Activated CD8-positive, alpha-beta memory T cell treated with anti-CD3 and anti-CD28 coated beads, Interleukin-2, amount 50 U/mL, for 48 hours (primary cell): ENCODE measurements at places on chromosomes 7 and 10.

- no peak for DNase-seq
Observed at GRCh38 chr10:87585565-87586514, 73.8 kb upstream of the PAPSS2 start.

- no peak for DNase-seq
Observed at GRCh38 chr7:611281-611810, 91.7 kb upstream of the PDGFA start.

DNA sequence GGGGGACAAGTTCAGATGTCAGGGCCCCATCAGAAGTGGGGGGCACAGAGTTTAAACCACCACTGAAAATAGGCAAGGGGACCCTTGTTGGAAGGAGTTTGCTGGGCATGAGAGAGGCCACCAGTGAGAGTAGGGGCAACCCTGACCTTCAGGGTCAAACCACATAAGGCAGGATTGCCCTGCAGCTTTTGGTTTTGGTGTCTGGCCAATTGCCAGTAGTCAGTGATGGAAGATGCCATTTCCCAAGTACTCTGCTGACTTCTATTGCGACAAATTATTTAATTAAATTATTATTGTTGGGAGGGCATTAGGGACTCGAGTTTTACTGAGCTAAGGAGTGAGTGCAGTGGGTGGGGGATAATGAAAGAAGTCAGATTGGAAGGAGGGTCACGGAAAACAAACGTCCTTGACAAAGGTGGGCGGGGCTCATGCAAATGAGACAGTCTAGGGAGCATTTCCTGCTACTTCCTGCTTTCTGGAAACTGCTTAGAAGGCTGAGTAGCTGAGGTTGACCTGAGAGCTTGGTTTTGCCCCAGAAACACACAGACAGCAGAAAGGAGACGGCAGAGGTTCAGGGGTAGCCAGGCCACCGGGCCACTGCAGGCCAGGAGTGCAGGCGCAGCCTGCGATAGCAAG lies 74.2 kb upstream of the ANLN start:
- peak; percentile 43 for DNase-seq

GRCh38 chr7:22445140-22445743 lies 54.7 kb downstream of the STEAP1B start:
- DNase-seq: no peak

DNA sequence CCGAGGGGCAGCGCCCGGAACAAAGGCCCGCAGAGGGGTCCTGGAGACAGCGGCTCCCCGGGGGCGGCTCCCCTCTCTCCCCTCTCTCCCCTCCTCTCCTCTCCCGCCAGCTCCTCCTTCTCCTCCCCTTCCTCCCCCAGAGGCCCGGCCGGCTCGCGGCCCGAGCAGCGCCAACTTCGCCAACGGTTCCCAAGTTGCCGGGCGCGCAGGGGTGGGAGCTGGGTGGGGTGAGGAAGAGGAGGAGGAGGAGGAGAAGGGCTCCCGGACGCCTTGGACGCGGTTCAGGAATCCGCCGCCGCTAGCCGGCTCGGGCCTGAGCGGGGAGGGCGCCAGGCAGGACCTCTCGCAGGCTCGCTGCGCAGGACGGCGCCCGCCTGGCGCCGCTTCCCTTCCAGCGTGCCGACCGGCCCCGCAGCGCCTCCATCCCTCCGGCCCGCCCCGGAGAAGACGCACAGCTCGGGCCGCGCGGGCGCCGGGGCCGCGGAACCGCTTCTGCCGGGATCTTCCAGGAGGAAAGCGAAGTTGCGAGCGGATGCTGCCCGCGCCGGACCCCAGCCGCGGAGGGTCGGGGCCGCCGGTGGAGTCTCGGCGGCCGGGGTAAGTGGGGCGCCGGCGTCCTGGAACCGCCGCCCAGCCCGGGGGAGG lies at the start of gene CHST3:
CHST3 (plus strand) TSS at position 298 of the 645 bp plus-strand sequence. CDS start 41,448 bp downstream, outside the sequence.
- peak; percentile 68 for DNase-seq

GRCh38 chr10:119246862-119247549 lies 39.6 kb downstream of the GRK5 start:
- DNase-seq: no peak

DNA sequence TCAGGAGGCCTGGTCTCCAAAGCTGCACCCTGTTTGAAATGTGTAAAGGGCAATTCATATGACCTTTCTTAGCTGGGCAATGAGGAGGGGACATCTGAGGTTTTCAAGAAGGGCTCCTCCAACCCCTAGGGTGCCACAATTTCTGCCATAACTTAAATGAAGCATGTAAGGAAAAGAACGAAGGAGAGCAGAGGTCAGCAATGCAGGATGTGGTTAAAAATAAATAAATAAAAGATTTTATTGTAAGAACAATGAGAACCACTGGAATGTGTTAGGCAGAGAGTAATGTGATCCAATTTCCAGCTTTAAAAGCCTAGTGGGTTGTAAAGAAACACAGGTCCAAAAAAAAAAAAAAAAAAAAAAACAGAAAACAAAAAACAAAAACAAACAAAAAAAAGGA lies 673.1 kb downstream of the TNS3 start:
- DNase-seq: no peak

GRCh38 chr7:138396251-138397070 lies 63.6 kb upstream of the TRIM24 start:
- DNase-seq: no peak

DNA sequence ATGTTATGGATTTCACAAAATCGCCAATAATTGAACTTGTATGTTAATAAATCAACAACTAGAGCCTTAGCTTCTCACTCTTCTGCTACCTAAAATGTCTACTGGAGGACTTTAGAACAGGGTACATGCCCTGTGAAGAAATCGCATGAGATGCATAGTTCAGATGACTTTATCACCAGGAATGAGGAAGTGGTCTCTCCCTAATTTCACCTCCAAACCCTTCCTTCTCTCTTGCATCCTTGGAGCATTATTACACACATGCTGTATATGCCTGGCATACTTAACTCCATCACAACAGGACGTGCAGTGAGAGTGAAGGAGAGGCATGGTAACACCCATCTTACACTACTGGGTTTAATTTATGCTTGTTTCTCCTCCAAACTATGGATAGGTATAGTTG lies 27.8 kb downstream of the RHEB start:
- no peak for DNase-seq

DNA sequence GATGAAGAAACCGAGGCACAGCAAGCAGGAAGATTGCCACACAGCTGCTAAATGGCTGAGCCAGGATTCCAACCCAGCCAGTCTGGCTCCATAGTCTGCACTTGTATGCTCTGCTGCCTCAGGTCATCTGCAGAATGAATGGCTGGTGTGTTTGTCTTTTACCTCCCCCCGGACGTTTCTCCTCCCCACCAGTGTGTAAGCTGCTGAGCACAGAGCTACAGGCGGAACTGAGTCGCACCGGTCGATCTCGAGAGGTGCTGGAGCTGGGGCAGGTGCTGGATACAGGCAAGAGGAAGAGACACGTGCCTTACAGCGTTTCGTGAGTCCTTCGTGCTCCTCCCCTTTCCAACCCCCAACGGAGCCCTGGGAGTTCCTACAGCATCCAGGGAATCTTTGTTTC lies 2.6 kb downstream of the CNPY4 start:
- DNase-seq: no peak

GRCh38 chr10:112755446-112756234 lies 194.4 kb upstream of the TCF7L2 start:
- no peak for DNase-seq

GRCh38 chr10:94235461-94235860 lies 127.3 kb downstream of the NOC3L start:
- DNase-seq: no peak

DNA sequence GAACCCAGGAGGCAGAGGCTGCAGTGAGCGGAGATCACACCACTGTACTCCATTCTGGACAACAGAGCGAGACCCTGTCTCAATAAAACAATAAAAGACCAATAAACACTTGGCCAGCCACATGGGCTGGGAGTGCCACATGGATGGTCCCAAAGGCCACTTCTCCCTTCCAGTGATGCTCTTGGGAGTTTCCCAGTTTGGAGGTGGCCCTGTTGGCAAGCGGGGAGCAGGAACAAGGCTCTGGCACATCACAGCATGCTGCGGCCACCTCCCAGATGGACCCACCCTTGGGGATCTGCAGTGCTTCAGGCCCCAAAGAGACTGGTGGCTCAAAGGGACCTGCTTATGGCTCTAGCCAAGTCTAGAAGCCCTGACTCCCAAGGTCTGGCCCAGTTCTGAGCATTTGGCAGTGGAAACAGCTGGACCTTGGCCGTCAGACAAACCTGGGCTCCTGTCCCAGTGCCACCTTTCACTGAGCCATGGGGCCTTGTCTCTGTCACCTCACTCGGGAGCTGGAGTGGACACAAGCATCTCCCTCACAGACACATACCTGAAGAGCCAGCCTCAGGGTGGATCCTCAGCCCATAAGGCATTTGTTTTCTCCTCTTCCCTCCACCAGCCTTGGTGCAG lies 91.7 kb downstream of the COL13A1 start:
- no peak for DNase-seq

- DNase-seq: no peak
Observed at GRCh38 chr10:78937393-78937792, 131.4 kb upstream of the ZMIZ1 start.

DNA sequence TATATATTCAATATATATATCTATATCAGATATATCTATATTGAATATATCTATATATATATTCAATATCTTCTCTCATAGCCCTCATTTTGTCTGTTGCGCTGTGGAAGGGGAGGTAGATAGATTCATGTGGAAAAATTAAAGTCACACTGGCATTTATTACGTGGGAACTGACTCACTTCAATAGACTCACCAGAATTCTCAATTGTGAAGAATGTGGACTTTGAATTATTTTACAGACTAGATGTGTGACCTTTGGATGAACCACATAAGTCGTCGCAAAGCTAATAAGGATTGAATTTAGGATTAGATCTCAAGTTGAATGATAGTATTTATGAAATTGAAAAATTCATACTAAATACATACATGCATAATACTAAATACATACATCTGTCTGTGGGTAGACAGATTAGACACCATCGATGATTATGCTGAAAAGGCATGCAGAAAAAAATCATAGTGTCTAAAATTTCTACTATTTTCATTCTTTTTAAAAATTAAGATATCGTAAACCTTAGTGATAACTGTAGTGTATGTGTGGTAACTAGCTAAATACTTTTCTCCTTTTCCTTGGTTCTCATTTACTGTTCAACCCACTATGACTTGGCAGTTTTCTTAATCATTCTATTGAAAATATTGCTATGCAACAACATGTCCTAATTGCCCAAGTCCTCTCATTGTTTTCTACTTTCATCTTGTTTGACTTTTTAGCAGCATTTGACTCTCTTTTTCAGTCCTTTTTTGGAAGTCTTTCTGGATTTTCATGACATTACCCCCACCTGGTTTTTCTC lies 61.8 kb upstream of the A1CF start:
- DNase-seq: no peak

DNA sequence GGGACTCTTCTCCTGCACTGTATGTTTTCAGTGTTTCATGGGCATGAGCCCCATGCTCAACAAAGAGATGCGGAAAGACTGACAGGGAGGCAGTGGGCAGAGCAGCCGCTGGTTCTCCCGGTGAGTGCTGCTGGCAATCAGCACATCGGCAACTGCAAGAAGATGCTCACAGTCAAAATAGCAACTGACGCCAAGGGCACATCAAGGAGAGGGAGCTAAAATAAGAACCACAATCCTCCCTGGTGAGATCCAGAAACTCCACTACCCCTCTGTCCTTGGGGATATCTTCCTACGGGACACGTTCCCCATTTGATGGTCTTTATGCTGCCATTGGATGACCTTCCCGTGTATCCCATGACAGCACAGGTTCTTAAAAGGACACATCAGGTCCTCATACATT lies 28.9 kb upstream of the SVIL start:
- DNase-seq: no peak

GRCh38 chr7:45017253-45017652 lies 17.3 kb downstream of the CCM2 start:
- no peak for DNase-seq

DNA sequence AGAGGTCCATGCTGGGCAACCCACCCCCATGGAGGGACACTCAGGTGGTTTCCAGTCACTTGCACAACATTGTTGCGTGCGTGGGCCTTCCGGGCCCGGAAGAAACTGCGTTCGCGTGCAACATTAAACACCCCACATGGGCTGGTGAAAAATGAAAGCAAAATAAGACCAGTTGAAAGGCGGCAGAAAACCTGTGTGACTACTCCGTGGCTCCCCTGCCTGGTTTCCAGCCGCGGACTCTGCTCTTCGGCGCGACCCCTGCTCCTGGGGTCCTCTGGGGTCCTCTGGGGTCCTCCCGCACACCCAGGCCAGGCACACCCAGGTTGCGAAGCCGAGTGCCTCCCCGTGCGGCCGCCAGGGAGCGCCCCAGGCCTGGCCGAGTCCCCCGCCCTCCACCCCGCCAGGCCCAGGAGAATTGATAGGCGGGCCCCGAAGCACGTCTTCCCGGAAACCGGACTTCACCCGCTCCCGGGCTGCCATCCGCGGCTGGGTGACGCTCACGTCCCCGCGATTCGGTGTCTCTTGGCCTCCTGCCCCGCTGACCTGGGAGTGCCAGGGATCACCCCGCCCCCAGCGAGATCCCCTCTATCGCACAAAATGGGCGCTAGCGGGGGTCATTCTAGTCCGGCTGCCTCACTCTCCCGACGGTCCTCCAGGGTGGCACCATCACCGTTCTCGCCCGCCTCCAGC lies 1.9 kb upstream of the SH2D4B start:
- DNase-seq: peak; percentile 87

DNA sequence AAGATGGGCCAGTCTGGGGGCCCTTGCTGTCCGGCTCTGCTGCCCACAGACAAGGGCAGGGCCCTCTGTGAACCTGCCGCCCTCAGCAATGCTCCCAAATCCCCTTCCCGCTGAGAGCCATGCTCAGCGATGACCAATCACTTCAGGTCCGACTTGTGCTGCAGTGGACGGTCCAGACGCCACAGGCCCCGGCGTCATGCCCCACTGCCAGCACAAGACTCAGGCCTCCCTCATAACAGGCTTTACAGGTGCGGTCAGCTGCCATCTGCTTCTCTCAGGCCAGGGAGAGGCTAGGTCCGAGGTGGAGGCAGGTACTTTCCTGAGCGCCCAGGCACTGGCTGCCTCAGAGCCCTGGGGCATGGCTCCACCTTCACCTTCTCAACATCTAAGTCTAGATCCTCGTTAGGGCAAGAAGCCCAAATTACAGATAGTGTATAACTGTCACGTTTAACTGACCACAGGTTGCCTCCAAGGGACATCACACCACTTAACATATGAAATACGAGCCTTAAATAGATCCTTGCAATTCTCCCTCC lies 393.2 kb downstream of the PTPRN2 start:
- no peak for DNase-seq

- DNase-seq: no peak
Observed at GRCh38 chr7:17771901-17772408, 168.3 kb downstream of the SNX13 start.

DNA sequence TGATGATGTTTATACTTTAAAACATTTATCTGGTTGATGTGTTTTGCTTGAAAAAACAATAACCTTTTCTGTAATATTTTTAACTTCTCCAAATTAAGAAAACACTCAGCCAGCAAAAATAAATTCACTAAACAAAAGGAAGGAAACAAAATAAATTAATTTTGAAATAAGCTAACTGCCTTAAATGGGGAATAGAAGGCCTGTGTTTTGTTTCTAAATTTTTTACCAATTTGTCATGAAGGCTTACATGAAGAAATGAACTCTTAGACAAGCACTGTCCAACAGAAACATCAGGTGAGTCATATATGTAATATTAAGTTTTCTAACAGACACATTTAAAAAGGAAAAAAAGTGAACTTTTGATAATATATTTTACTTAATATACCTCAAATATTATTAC lies 68.5 kb downstream of the LRRN3 start:
- no peak for DNase-seq
